ENCODE measurements at places on chromosomes 12 and 14. TPM values are rescaled to one million over a fixed set of nuclear protein-coding genes. Genes with fewer than 3 reads are reported as not detected.

GRCh38 chr12:16919551-16919950 is 313.6 kb upstream of the LMO3 start:
- no peak overlapping the region for H3K27ac ChIP-seq
- no peak overlapping the region for H3K4me3 ChIP-seq
- H3K4me1 ChIP-seq: no peaks in the 10 kb centered on the region
- no peaks in the 10 kb centered on the region for H3K36me3 ChIP-seq
- H3K27me3 ChIP-seq: no peaks in the 10 kb centered on the region

GRCh38 chr12:44674875-44675274 is 201.2 kb downstream of the NELL2 start:
- no peaks in the 10 kb centered on the region for H3K27me3 ChIP-seq
- DNase-seq: no peak
- H3K27ac ChIP-seq: no peak overlapping the region
- H3K4me1 ChIP-seq: no peaks in the 10 kb centered on the region
- no peaks in the 10 kb centered on the region for H3K36me3 ChIP-seq
- H3K4me3 ChIP-seq: no peak overlapping the region

GRCh38 chr14:84857571-84857970 is 672.4 kb upstream of the FLRT2 start:
- no peaks in the 10 kb centered on the region for H3K4me1 ChIP-seq
- H3K27ac ChIP-seq: no peak overlapping the region
- H3K4me3 ChIP-seq: no peak overlapping the region
- no peaks in the 10 kb centered on the region for H3K36me3 ChIP-seq
- no peak for DNase-seq

DNA sequence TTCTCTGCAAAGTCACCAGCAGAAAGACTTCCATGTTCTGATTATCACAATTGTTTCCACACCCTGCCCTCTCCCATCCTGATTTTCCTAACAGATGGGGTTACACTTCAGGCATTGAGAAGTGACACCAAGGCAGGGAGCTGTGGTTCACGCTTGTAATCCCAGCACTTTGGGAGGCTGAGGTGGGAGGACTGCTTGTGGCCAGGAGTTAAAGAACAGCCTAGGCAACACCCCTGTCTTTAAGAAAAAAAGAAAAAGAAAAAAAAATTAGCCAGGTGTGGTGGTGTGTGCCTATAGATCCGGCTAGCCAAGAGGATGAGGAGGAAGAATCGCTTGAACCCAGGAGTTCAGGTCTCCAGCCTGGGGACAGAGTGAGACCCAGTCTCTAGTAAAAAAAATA is 5.2 kb downstream of the PPP1CC start:
- no peak overlapping the region for H3K4me3 ChIP-seq
- H3K4me1 ChIP-seq: peaks cover 68% of the 10 kb centered on the region
- no peaks in the 10 kb centered on the region for H3K36me3 ChIP-seq
- no peak for DNase-seq
- no peaks in the 10 kb centered on the region for H3K27me3 ChIP-seq
- H3K27ac ChIP-seq: no peak overlapping the region

- no peaks in the 10 kb centered on the region for H3K36me3 ChIP-seq
- H3K4me1 ChIP-seq: no peaks in the 10 kb centered on the region
- no peak overlapping the region for H3K27ac ChIP-seq
- no peak for DNase-seq
- H3K27me3 ChIP-seq: no peaks in the 10 kb centered on the region
- H3K4me3 ChIP-seq: no peak overlapping the region
Measured at GRCh38 chr14:85317491-85318021, 212.4 kb upstream of the FLRT2 start.

DNA sequence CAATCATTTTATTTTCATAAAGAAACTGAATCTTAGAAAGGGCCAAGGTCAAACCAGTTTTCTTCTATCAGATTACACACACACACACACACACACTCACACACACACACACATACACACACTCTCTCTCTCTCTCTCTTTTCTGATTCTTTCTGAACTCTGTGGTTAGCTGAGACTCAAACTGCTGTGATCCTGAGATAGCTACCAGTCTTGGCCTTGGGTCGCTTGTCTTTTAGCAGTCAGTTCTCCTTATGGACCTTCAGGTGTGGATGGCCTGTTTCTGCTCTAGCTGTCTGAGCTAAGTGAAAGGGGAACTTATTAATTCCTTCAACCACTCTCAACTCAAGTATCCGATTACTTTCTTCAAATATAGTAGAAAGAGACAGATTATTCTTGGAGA is 145.1 kb downstream of the GRIP1 start:
- DNase-seq: no peak
- no peak overlapping the region for H3K4me3 ChIP-seq
- H3K27me3 ChIP-seq: no peaks in the 10 kb centered on the region
- H3K36me3 ChIP-seq: no peaks in the 10 kb centered on the region
- no peaks in the 10 kb centered on the region for H3K4me1 ChIP-seq

GRCh38 chr14:20774258-20774824 is 6.1 kb downstream of the EDDM3B start:
- H3K4me1 ChIP-seq: no peaks in the 10 kb centered on the region
- no peaks in the 10 kb centered on the region for H3K36me3 ChIP-seq
- H3K27me3 ChIP-seq: no peaks in the 10 kb centered on the region
- no peak overlapping the region for H3K4me3 ChIP-seq
- no peak for DNase-seq
- no peak overlapping the region for H3K27ac ChIP-seq

The NR4A1 gene
- 263 TPM for total RNA-seq

- H3K4me1 ChIP-seq: no peaks in the 10 kb centered on the region
- no peak for DNase-seq
- no peak overlapping the region for H3K4me3 ChIP-seq
- H3K27ac ChIP-seq: no peak overlapping the region
Measured at GRCh38 chr14:95832012-95832411, 44.6 kb upstream of the TUNAR start.

- no peaks in the 10 kb centered on the region for H3K36me3 ChIP-seq
- no peaks in the 10 kb centered on the region for H3K27me3 ChIP-seq
- no peak for DNase-seq
- H3K4me3 ChIP-seq: no peak overlapping the region
Measured at GRCh38 chr14:34344318-34344717, 117.7 kb downstream of the SPTSSA start.

DNA sequence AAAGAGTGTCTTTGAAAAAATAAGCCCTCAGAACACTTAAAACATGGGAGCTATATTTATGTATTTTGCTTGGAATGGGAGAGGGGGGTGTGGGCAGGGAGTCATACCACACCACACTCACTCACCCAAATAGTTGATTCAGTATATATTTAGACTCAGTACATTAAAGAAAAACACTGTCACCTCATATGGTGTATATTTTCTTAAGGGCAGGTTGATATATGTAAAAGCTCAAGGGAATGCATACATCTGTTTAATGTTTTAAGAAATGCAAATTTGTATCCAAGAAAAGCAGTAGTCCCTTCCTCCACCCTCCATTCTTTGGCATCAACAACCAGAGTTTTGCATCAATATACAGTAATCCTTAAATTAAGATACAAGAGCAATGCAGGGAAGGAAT is 1.4 kb downstream of the NFYB start:
- H3K4me3 ChIP-seq: peak overlapping the region; percentile 90
- H3K4me1 ChIP-seq: peaks cover 55% of the 10 kb centered on the region
- peaks cover 9% of the 10 kb centered on the region for H3K36me3 ChIP-seq
- peak overlapping the region; percentile 98 for H3K27ac ChIP-seq
- no peak for DNase-seq
- H3K27me3 ChIP-seq: no peaks in the 10 kb centered on the region

GRCh38 chr12:57000393-57000792 is 6.0 kb downstream of the ZBTB39 start:
- no peaks in the 10 kb centered on the region for H3K27me3 ChIP-seq

The CDH24 gene
- total RNA-seq: 3.4 TPM

The SLC6A13 gene
- not detected for total RNA-seq

- H3K4me1 ChIP-seq: no peaks in the 10 kb centered on the region
- no peaks in the 10 kb centered on the region for H3K36me3 ChIP-seq
- DNase-seq: no peak
- H3K4me3 ChIP-seq: no peak overlapping the region
Measured at GRCh38 chr14:35438910-35439713, 34.6 kb upstream of the NFKBIA start.

The RASSF8 gene
- total RNA-seq: 85.7 TPM

DNA sequence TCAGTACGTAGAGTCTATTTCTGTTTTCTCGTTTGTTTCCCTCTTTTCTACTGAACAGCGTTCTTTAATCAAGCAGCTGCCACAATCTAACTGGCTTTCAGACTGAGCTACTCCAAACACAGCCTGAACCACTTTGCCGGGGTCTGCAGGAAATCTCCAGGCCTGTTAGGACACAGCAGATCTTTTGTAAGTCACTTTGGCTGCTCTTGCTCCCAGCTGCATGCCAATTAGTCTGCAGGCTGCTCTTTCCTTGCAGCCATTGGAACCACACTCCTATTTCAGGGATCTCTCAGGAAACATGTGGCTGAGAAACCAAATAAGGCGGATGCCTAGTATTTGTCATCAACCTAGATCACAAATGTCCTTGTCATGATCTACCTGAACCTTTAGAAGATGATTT is 73.6 kb downstream of the TMTC1 start:
- no peak overlapping the region for H3K4me3 ChIP-seq
- H3K27ac ChIP-seq: no peak overlapping the region

GRCh38 chr12:9147461-9147860 is 31.7 kb upstream of the A2M start:
- H3K27me3 ChIP-seq: no peaks in the 10 kb centered on the region
- H3K4me3 ChIP-seq: no peak overlapping the region
- H3K36me3 ChIP-seq: no peaks in the 10 kb centered on the region
- no peak for DNase-seq
- no peaks in the 10 kb centered on the region for H3K4me1 ChIP-seq
- no peak overlapping the region for H3K27ac ChIP-seq

The SMCO3 gene
- total RNA-seq: 0.21 TPM

The MUCL1 gene
- 0.83 TPM for total RNA-seq

GRCh38 chr14:28375295-28375694 is 391.3 kb upstream of the FOXG1 start:
- no peaks in the 10 kb centered on the region for H3K27me3 ChIP-seq
- no peak overlapping the region for H3K4me3 ChIP-seq
- no peaks in the 10 kb centered on the region for H3K36me3 ChIP-seq
- H3K27ac ChIP-seq: no peak overlapping the region
- DNase-seq: no peak
- no peaks in the 10 kb centered on the region for H3K4me1 ChIP-seq

The AKAP5 gene
- 0.27 TPM for total RNA-seq

The SIRT4 gene
- 3.2 TPM for total RNA-seq

The ZNF664 gene
- total RNA-seq: 59.0 TPM

DNA sequence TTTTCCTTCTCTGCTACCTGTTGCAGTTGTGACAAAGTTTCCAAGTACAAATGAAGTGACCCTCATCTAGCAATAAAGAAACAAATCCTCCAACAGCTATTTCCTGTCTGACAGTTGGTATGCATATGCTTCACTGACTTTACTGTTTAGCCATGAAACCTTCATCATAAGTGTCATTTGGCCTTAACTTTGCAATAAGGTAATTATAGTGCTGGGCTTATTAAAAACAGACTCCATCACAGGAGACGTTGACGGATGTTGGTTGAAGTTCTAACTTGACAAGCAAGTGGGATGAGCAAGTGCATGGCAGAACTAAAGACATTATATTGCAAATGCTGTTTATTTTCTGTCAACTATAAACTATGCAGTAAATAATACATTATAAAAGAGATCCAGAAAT is 425.2 kb downstream of the RPS29 start:
- H3K27ac ChIP-seq: no peak overlapping the region
- H3K36me3 ChIP-seq: no peaks in the 10 kb centered on the region
- H3K4me1 ChIP-seq: peaks cover 6% of the 10 kb centered on the region
- H3K27me3 ChIP-seq: no peaks in the 10 kb centered on the region

The IQSEC3 gene
- 0.35 TPM for total RNA-seq

DNA sequence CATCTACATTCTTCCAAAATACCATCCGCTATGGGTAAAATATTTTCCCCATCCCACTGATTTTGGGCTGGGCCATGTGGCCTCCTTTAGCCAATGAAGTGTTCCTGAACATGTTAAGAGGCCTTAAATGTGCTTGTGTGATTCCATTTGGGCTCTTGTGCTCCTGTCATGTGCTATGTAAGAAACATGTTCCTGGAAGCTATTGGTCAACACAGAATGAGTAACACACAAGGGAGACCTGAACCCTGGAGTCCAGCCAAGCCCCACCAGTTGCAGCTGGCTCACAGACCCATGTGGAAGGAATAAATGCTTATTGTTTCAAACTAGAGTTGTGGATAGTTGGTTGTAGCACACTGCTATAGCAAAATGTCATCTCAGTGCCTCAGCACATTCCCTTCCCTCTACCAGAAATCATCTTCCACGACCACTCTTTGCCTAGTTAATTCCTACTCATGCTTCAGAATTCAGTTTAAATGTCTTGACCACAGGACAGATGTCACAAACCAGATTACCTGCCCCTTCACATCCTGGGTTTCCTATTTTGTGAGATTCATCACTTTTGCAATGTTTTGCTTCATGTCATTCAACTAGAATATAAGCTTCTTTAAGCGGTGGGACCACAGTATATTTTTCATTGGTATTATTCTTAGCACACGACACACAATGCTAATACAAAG is 217.3 kb upstream of the EEA1 start:
- no peak overlapping the region for H3K4me3 ChIP-seq
- H3K4me1 ChIP-seq: no peaks in the 10 kb centered on the region
- no peaks in the 10 kb centered on the region for H3K27me3 ChIP-seq
- no peak for DNase-seq

- H3K27me3 ChIP-seq: no peaks in the 10 kb centered on the region
- H3K4me3 ChIP-seq: no peak overlapping the region
- H3K36me3 ChIP-seq: no peaks in the 10 kb centered on the region
- DNase-seq: no peak
Measured at GRCh38 chr12:64385468-64385867, 5.1 kb downstream of the C12orf56 start.
